Panc1 (cell line): ENCODE measurements at places on chromosomes 16 and 17. TPM values are rescaled to one million over a fixed set of nuclear protein-coding genes. Genes with fewer than 3 reads are reported as not detected.

MYH3 gene
- 1.6 TPM for total RNA-seq

KRT12 gene
- not detected for total RNA-seq

GRCh38 chr17:57535249-57535966, 209.7 kb downstream of the CCDC182 start:
- DNase-seq: no peak

GRCh38 chr17:79478841-79479240, 132.0 kb downstream of the RBFOX3 start:
- no peak for DNase-seq

- DNase-seq: no peak
Measured at GRCh38 chr17:29686993-29687590, 64.4 kb upstream of the CORO6 start.
